ENCODE measurements at places on chromosomes 1 and 21. TPM values are rescaled to one million over a fixed set of nuclear protein-coding genes. Genes with fewer than 3 reads are reported as not detected.

Gene TFAP2E
- 0.71 TPM for total RNA-seq

Gene SAMD13
- total RNA-seq = 0.45 TPM

DNA sequence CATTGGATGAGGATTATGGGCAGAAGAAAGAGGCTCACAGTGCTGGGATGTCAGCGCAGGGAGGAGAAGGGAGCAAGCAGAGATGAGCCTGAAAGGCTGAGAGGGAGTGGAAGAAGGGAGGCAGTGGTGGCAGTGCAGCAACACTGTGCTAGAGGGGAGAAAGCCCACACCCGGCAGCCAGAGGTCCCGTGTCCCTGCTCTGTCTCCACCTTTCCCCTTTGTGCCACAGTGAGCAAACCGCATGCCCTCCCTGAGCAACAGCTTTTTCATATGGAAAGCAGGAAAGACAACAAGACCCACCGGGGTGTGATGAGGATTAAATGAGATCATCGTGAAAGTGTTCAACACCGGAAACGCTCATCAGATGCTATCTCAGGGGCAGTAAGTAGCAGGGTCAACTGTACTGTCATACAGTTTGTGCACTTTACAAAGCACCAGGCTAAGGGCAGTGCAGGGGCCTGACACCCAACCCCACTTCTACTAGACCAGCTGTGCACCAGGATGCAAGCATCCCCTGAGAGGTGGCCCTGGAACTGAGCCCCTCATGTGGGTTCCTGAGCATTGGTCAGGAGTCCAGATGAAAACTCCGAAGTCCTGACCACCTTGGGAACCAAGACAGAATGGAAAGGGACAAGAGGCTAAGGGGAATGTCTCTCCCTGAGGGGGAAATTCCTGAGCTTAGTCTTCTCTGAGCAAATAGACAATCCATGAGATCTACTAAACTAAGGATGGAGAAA is 9.1 kb downstream of the NHLH1 start:
- no peaks in the 10 kb centered on the region for H3K36me3 ChIP-seq
- no peak for DNase-seq
- no peak overlapping the region for H3K27ac ChIP-seq
- H3K27me3 ChIP-seq = no peaks in the 10 kb centered on the region

- H3K36me3 ChIP-seq = no peaks in the 10 kb centered on the region
- H3K4me3 ChIP-seq = no peak overlapping the region
- no peaks in the 10 kb centered on the region for H3K27me3 ChIP-seq
Measured at GRCh38 chr1:112882271-112882744, 73.7 kb downstream of the SLC16A1 start.

DNA sequence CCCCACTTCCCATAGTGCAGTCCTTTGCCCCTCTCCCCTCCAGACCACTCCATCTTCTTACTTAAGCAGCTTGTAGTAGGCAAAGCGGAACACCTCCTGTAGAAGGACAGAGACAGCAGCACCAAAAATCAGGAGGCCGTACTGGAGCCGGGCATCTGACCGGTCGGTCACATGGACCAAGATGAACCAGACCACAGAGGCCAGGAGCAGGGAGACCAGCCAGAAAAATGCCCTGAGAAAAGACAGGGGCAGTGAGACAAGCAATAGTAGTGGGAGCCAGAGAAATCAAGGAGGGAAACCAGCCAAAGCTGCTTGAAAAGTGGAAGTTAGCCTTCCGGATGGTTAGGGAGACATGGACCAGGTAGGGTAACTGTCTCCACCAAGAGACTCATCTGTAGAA is 920 bp downstream of the APH1A start:
- no peak overlapping the region for H3K27ac ChIP-seq
- H3K4me1 ChIP-seq = no peaks in the 10 kb centered on the region
- H3K36me3 ChIP-seq = peaks cover 5% of the 10 kb centered on the region

Data from aorta (tissue), 5 donors.